ENCODE measurements at places on chromosomes 1 and 21.
A peak's percentile ranks its signal among the peaks of the same experiment; 100 is the strongest.

GRCh38 chr1:12435639-12436344 is 182.2 kb downstream of the DHRS3 start:
- H3K4me1 ChIP-seq, result peaks cover 89% of the 10 kb centered on the region
- peaks cover 75% of the 10 kb centered on the region for H3K36me3 ChIP-seq
- peak overlapping the region; percentile 62 for H3K4me3 ChIP-seq

- no peak overlapping the region for H3K4me3 ChIP-seq
- no peaks in the 10 kb centered on the region for H3K4me1 ChIP-seq
- DNase-seq, result no peak
Observed at GRCh38 chr1:72827278-72827677, 544.9 kb upstream of the NEGR1 start.

DNA sequence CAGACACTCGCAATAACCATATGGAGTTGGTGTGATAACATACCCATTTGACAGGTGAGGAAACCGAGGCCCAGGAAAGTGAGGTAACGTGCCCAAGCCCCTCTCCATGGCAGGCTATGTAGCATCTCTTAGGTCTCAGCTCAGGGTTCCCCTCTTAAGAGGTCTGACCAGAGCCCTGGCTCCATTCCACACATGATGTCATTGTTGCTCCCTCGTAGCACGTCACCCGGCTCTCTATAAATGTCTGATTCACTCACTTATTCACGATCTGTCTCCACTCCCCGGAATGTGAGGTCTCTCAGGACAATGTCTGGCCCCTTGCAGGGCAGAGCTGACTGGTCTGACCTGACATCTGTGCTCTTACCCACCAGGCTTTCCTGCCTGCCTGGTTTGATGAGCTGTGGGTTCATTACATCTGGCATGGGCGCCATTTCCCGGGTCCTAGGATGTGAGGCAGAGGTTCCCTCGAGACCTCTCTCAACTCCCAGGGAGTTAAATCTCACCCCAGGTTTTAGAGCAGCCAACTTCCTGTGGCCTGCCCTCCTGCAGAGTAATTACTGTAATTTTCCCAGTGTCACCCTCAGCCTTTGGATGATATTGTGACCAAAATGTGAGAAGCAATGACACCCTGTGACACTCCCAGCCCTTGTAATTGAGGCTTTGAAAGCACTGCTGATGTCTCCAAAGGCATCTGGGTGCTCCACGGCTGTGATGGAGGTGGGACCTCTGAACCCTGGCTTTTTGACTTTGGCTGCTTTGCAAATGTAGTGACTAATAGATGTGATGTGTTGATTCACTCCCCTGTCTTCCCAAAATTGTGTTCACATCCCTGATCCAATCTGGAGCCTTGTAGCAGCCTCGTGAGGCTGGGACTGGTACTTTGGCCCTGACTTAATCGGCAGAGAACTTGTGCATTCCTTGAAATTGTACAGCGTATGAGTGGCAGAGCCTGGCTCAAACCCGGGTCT is 10.6 kb downstream of the ACTL8 start:
- H3K27me3 ChIP-seq, result no peaks in the 10 kb centered on the region
- no peaks in the 10 kb centered on the region for H3K4me1 ChIP-seq
- H3K36me3 ChIP-seq, result no peaks in the 10 kb centered on the region
- H3K27ac ChIP-seq, result no peak overlapping the region
- no peak overlapping the region for H3K4me3 ChIP-seq

DNA sequence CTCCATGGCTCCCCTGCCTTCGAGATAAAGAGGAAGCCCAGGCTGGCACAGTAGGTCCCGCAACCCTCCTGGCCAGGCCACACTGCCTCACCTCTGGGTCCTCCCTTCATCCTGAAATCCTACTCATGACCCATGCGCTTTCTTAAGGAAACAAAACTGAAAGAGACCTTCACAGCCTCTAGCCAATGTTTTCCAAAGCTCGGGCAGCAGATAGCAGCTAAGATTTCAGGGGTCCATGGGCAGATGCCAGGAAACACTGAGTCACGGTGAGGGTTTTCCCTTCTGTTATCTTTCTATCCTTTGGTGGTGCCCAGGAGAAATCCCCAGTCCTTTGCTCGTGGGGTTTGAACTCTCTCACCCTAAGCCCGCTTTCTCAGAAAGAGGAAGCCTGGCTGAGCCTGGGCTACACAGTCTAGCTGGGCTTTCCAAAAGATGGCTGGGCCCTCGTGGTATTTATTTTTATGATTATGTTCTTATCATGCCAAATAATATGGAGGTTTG is 26.6 kb downstream of the TTC39A start:
- DNase-seq, result peak; percentile 66
- peak overlapping the region; percentile 26 for H3K27ac ChIP-seq
- peaks cover 24% of the 10 kb centered on the region for H3K4me1 ChIP-seq

- DNase-seq, result no peak
- H3K4me3 ChIP-seq, result no peak overlapping the region
- no peak overlapping the region for H3K27ac ChIP-seq
- no peaks in the 10 kb centered on the region for H3K4me1 ChIP-seq
- no peaks in the 10 kb centered on the region for H3K36me3 ChIP-seq
Observed at GRCh38 chr1:218617986-218618385, 272.9 kb downstream of the TGFB2 start.

GRCh38 chr1:227844320-227845146 is 29.1 kb downstream of the PRSS38 start:
- no peak overlapping the region for H3K4me3 ChIP-seq
- no peak for DNase-seq
- no peaks in the 10 kb centered on the region for H3K27me3 ChIP-seq
- H3K4me1 ChIP-seq, result no peaks in the 10 kb centered on the region
- no peak overlapping the region for H3K27ac ChIP-seq
- no peaks in the 10 kb centered on the region for H3K36me3 ChIP-seq

GRCh38 chr1:205354259-205355074 is 2.3 kb downstream of the KLHDC8A start:
- no peaks in the 10 kb centered on the region for H3K36me3 ChIP-seq
- no peaks in the 10 kb centered on the region for H3K4me1 ChIP-seq
- H3K27ac ChIP-seq, result no peak overlapping the region
- DNase-seq, result peak; percentile 82

GRCh38 chr1:2009101-2010053 is 5.8 kb upstream of the CFAP74 start:
- H3K36me3 ChIP-seq, result no peaks in the 10 kb centered on the region
- no peaks in the 10 kb centered on the region for H3K4me1 ChIP-seq
- no peak overlapping the region for H3K27ac ChIP-seq
- H3K4me3 ChIP-seq, result no peak overlapping the region
- DNase-seq, result no peak

- no peaks in the 10 kb centered on the region for H3K27me3 ChIP-seq
- peak overlapping the region; percentile 60 for H3K27ac ChIP-seq
- peaks cover 62% of the 10 kb centered on the region for H3K36me3 ChIP-seq
- no peak for DNase-seq
Observed at GRCh38 chr21:37514038-37514667, 147.6 kb downstream of the DYRK1A start.

DNA sequence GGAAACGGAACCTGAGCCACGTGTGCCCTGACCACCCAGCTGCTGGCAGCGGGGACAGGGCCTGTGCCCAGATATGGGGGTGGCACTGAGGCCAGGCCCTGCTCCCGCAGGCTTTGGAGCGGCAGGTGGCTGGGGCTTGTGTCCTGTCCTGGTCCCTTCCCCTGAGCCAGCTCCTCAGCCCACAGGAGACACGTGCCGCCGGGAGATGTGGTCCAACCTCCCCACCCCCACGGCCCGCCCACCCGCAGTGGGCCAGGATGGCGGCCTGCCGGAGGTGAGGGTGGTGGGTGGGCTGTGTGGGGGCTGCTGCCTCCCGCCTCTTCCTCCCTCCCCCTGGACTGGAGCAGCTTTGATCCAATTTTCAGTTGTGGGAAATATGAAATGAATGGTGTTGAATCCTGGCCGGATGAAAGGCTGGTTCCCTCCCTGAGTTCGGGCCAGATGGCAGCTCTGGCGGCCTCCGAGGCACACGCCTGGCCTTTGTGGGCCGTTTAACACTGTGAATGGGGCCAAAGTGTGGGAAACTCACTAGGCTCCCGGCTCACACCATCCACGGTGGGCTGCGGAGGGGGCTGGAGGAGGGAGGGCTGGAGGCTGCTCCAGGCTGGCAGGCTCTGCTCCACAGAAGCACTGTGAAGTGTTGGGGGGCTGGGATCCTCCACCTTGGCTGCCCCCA is 2.6 kb upstream of the HES5 start:
- DNase-seq, result no peak
- H3K27ac ChIP-seq, result no peak overlapping the region
- peaks cover 11% of the 10 kb centered on the region for H3K4me1 ChIP-seq
- H3K36me3 ChIP-seq, result no peaks in the 10 kb centered on the region
- no peak overlapping the region for H3K4me3 ChIP-seq
- H3K27me3 ChIP-seq, result peaks cover 11% of the 10 kb centered on the region

GRCh38 chr1:193144361-193144938 is 22.6 kb downstream of the CDC73 start:
- no peak for DNase-seq
- H3K4me3 ChIP-seq, result no peak overlapping the region
- H3K27me3 ChIP-seq, result no peaks in the 10 kb centered on the region
- no peak overlapping the region for H3K27ac ChIP-seq

- no peak for DNase-seq
- H3K4me3 ChIP-seq, result no peak overlapping the region
- no peaks in the 10 kb centered on the region for H3K27me3 ChIP-seq
- H3K27ac ChIP-seq, result no peak overlapping the region
- peaks cover 4% of the 10 kb centered on the region for H3K4me1 ChIP-seq
Observed at GRCh38 chr1:67485046-67485811, 55.0 kb upstream of the SERBP1 start.

- H3K4me3 ChIP-seq, result no peak overlapping the region
- H3K27me3 ChIP-seq, result peaks cover 12% of the 10 kb centered on the region
- no peaks in the 10 kb centered on the region for H3K36me3 ChIP-seq
- no peak for DNase-seq
- no peak overlapping the region for H3K27ac ChIP-seq
Observed at GRCh38 chr1:197042676-197043341, 24.3 kb downstream of the F13B start.

DNA sequence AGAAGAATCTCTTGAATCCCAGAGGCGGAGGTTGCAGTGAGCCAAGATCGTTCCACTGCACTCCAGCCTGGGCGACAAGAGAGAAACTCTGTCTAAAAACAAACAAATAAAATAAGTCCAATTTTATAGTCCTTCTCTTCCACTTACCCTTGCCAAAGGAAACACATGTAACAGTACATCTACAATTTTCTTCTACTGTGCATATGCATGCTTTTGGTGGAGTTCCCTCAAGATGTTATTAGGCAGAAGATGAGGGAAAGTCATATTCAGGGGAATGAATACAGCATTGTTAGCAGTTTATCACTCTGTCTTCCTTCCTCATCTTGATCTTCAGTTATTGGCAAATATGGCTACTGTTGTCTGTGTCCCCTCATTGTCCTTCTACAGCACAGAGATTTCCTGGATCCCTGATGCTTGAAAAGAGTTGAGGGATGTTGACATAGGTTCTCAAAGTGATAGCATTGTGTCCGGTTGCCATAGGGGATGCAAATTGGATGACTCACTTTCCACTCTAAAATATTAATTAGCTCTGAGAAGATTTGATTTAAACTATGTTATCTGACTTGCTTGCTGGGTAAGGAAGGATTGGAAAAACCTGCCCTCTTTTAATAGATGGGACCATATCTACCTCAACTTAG is 1173.6 kb downstream of the KCNT2 start:
- H3K4me1 ChIP-seq, result no peaks in the 10 kb centered on the region
- H3K4me3 ChIP-seq, result no peak overlapping the region
- H3K27me3 ChIP-seq, result no peaks in the 10 kb centered on the region
- no peak for DNase-seq

GRCh38 chr1:237012788-237013383 is 8.6 kb upstream of the MT1HL1 start:
- H3K4me3 ChIP-seq, result no peak overlapping the region
- H3K27ac ChIP-seq, result no peak overlapping the region
- DNase-seq, result no peak
- no peaks in the 10 kb centered on the region for H3K36me3 ChIP-seq
- H3K4me1 ChIP-seq, result no peaks in the 10 kb centered on the region

- DNase-seq, result peak; percentile 25
- H3K4me1 ChIP-seq, result peaks cover 23% of the 10 kb centered on the region
- H3K4me3 ChIP-seq, result peak overlapping the region; percentile 69
- peaks cover 5% of the 10 kb centered on the region for H3K27me3 ChIP-seq
- peaks cover 6% of the 10 kb centered on the region for H3K36me3 ChIP-seq
- H3K27ac ChIP-seq, result no peak overlapping the region
Observed at GRCh38 chr1:83692524-83693381, 306.2 kb downstream of the TTLL7 start.

- H3K4me3 ChIP-seq, result no peak overlapping the region
- no peak for DNase-seq
- no peaks in the 10 kb centered on the region for H3K4me1 ChIP-seq
- H3K27me3 ChIP-seq, result peaks cover 23% of the 10 kb centered on the region
Observed at GRCh38 chr1:20115479-20115878, 3.9 kb downstream of the PLA2G2D start.

GRCh38 chr1:178092878-178093493 is 918 bp upstream of the RASAL2 start:
- H3K27ac ChIP-seq, result no peak overlapping the region
- DNase-seq, result no peak
- peak overlapping the region; percentile 34 for H3K4me3 ChIP-seq
- peaks cover 54% of the 10 kb centered on the region for H3K27me3 ChIP-seq

DNA sequence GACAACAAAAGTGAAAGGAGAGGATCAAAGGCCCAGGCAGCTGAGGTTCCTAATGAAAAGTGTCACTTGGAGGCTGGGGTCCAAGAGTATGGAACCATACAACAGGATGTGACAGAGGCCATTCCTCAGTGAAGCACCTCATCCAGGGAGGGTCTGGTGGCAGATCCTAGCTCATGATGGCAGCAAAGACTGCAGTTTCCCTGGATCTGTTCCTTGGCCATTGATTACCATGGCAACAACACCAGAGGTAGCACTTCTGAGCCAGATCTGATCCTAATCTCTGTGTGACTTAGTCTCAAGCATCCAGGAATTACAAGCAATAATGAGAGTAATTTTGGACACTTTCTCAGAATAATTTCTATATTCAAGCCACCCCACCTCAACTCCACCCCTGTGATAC is 12.9 kb downstream of the FAM177B start:
- H3K27me3 ChIP-seq, result no peaks in the 10 kb centered on the region
- no peak overlapping the region for H3K27ac ChIP-seq
- DNase-seq, result no peak

DNA sequence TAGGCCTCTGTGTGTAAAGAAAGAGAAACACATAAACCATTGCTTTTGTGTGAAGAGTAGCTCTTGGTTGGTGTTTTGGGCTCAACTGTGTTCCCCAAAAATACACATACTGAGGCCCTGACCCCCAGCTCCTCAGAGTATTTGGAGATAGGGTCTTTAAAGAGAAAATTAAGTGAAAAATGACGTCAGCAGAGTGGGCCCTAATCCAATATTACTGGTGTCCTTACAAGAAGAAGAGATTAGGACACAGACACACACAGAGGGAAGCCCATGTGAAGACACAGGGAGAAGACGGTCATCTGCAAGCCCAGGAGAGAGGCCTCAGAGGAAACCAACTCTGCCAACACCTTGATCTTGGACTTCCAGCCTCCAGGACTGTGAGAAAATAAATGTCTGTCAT is 76.9 kb upstream of the PGBD5 start:
- no peaks in the 10 kb centered on the region for H3K4me1 ChIP-seq
- no peaks in the 10 kb centered on the region for H3K36me3 ChIP-seq
- no peak overlapping the region for H3K27ac ChIP-seq
- no peak for DNase-seq
- H3K4me3 ChIP-seq, result no peak overlapping the region
- H3K27me3 ChIP-seq, result peaks cover 8% of the 10 kb centered on the region

GRCh38 chr1:34746101-34746500 is 8.7 kb upstream of the GJB5 start:
- no peak overlapping the region for H3K4me3 ChIP-seq
- no peak for DNase-seq
- no peaks in the 10 kb centered on the region for H3K36me3 ChIP-seq
- no peaks in the 10 kb centered on the region for H3K4me1 ChIP-seq
- H3K27ac ChIP-seq, result no peak overlapping the region

GRCh38 chr1:245520611-245521010 is 365.8 kb downstream of the KIF26B start:
- H3K36me3 ChIP-seq, result no peaks in the 10 kb centered on the region
- DNase-seq, result no peak
- H3K4me3 ChIP-seq, result no peak overlapping the region
- no peaks in the 10 kb centered on the region for H3K4me1 ChIP-seq
